Osteoblast (primary cell): ENCODE measurements at places on chromosomes 5 and 9.

DNA sequence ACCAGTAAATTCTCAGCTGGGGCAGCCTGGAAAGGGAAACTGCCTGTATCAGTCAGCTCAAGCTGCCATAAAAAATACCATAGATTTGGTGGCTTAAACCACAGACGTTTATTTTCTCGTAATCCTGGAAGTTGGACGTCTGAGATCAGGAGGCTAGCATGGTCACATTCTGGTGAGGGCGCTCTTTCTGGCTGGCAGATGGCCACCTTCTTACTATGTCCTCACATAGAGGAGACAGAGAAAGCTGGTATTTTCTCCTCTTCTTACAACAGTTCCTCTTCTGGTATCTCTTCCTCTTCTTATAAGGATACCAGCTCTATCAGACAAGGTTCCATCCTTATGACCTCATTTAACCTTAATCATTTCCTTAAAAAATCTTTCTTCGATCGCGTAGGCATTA, 50.5 kb upstream of the RFX3 start:
- no peak for DNase-seq

GRCh38 chr9:129040113-129040643, 3.8 kb downstream of the MIGA2 start:
- peak; percentile 35 for DNase-seq

GRCh38 chr5:102089883-102090282, 206.2 kb downstream of the SLCO4C1 start:
- no peak for DNase-seq

DNA sequence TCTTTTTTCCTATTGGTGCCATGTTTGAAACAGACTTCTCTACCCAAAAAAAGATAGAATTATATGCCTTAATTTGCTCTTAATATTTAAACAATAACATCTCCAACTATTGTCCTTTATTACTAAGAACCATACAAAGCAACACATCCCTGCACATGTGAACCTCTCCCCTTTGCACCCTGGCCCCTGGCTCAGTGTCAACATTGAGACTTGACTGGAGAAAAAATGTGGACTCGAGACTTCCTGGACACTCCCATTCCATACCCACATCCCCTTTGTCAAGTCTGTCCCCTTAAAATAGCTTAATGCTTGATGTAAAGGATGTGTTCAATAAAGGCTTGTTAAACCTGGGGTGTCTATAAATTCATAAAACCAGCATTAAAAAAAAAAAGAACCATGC, 53.2 kb downstream of the TTC39B start:
- no peak for DNase-seq

GRCh38 chr9:21210311-21210710, 3.4 kb upstream of the IFNA10 start:
- DNase-seq = no peak

GRCh38 chr9:131080589-131080988, 15.7 kb upstream of the AIF1L start:
- peak; percentile 39 for DNase-seq

GRCh38 chr5:1687301-1687970, 112.2 kb downstream of the MRPL36 start:
- DNase-seq = no peak

DNA sequence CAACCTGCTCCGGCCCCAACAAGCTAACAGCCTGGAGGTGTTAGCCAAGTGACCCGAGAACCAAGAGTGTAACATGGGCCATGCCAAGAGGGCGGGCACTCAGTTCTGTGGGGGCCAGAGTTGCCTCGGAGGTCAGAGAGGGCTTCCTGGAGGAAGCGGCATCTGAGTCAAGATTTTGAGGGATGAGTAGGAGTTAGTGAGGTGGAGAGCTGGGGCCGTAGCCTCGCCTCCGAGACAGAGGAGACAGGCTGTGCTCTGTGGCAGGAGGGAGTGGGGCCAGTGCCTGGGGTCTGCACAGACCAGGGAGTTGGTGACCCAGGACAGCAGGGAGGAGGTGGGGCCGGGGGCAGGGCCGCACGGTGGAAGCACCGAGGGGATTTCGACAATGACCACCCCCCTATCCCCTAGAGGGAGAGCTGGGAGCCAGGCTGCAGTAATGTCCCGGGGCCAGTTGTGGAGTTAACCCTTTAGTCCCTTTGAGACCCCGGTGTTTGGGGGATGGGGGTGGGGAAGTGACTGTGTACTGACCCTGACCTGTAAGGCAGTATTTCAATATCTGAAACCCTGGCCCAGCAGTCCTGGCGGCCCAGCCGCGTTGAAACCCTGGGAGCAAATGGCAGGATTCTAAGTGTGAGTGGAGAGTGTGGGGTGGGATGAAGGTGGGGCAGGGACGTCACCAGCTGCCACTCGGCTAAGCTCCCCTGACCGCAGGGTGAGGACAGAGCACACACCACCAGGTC, 148.7 kb upstream of the COL5A1 start:
- peak; percentile 56 for DNase-seq

- DNase-seq = no peak
These were observed 64.3 kb downstream of the CPLANE1 start for GRCh38 chr5:37184748-37185364.

- peak; percentile 82 for DNase-seq
These were observed 1.7 kb upstream of the DPH7 start for GRCh38 chr9:137580209-137580953.

DNA sequence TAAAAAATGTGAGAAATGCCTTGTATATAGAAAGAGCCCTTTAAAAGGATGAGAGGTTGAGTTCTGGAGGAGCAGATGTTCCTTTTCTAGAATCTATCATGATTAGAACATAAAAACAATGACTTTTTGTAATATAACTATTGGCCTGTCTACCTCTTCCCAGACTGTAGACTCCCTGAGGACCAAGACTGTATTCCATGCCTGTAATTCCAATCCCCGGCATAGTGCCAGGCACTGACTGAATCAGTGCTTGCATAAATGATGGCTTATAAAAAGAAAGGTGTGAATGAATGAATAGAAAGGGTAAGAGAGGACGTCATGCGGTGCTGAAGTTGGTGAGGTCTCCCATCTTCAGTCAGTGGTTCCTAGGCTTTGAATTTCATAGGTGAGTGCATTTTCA, 92.6 kb upstream of the GDNF start:
- DNase-seq = no peak

GRCh38 chr9:99167694-99168093, 54.0 kb downstream of the ALG2 start:
- no peak for DNase-seq

- DNase-seq = peak; percentile 75
These were observed 10.3 kb downstream of the LPCAT1 start for GRCh38 chr5:1513326-1514026.

GRCh38 chr9:38015906-38016305, 53.1 kb downstream of the SHB start:
- DNase-seq = peak; percentile 0

DNA sequence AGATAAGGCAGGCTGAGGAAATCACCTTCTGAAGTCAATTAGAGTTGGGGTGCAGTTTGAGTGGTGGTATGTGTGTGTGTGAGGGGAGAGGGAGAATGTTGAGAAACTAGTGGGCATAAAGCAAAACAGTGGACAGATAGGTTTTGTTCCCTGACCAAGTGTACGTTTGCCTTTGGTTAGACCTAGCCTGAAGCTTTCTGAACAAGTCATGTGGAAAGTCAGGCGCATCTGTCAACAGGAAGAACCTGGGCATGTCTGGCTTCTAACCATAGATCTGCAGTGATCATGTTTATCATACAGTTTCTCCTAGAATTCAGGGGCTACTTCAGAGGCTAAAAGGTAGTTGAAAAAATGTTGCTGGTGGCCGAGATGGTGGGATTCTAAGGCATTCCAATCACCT, 143.2 kb upstream of the PCA3 start:
- no peak for DNase-seq
